Stimulated activated CD4-positive, alpha-beta T cell treated with anti-CD3 and anti-CD28 coated beads, TNF-alpha, amount 100 ng/mL, for 48 hours (primary cell): ENCODE measurements at places on chromosomes 4 and X.

GRCh38 chr4:80852061-80852460 is 178.4 kb upstream of the BMP3 start:
- no peak for DNase-seq

GRCh38 chr4:119040694-119041185 is 94.9 kb upstream of the MYOZ2 start:
- no peak for DNase-seq

DNA sequence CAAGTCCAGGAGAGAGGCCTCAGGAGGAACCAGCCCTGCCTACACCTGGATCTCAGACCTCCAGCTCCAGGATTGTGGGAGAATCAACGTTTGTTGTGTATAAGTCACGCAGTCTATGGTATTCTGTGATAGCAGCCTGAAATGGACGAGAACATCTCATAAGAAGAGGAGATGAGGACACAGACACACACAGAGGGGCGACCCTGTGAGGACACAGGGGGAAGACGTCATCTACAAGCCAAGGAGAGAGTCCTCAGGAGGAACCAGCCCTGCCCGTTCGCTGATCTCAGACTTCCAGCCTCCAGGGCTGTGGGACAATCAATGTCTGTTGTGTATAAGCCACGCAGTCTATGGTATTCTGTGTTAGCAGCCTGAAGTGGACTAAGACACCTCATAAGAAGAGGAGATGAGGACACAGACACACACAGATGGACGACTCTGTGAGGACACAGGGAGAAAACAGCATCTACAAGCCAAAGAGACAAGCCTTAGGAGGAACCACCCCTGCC is 20.3 kb downstream of the P2RY8 start:
- no peak for DNase-seq

DNA sequence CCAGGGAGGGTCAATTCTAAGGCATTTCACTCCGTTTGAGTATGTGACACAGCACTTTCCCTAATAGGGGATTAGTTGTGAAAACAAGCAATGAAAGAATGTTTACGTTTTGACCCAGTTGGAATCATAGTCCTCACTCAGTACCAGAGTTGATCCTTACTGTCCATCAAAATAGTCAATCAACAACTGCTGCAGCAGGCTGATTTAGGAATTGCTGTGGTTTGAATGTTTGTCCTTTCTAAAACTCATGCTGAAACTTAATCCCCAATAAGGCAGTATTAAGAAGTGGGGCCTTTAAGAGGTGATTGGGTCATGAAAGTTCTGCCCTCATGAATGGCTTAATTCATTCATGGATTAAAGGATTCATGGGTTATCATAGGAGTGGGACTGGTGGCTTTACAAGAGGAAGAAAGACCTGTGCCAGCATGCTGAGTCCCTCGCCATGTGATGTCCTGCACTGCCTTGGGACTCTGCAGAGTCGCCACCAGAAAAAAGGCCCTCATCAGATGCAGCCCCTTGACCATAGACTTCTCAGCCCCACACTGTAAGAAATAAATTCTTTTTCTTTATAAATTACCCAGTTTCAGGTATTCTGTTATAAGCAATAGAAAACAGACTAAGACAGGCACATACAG is 3.1 kb upstream of the FBXL5 start:
- DNase-seq: no peak

- no peak for DNase-seq
These were observed 549.1 kb upstream of the EPHA5 start for GRCh38 chr4:66219401-66219800.

- DNase-seq: no peak
These were observed 393.5 kb downstream of the KCNIP4 start for GRCh38 chr4:21555083-21555482.

DNA sequence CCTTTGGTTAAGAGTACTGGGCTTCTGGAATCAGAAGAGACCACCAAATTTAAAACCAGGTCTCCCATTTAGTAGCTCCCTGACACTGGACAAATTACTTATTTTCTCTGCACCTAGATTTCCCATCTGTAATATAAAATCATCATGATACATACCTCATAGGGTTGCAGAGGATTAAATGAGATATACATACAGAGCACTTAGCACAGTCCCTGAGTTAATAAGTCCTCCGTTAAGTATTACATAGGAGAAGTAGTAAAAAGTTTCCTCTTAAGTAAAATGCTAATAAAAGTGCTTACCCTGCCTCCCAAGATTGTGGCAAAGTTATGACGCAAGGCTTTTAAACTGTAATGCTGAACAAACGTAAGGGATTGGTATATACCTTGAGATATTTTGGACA is 539 bp upstream of the CHIC1 start:
- DNase-seq: no peak

GRCh38 chr4:3334316-3334715 is 41.5 kb downstream of the RGS12 start:
- no peak for DNase-seq

- DNase-seq: no peak
These were observed 104.3 kb upstream of the TTC29 start for GRCh38 chr4:147049946-147050345.

GRCh38 chrX:107659768-107660167 is 31.5 kb downstream of the PRPS1 start:
- no peak for DNase-seq

DNA sequence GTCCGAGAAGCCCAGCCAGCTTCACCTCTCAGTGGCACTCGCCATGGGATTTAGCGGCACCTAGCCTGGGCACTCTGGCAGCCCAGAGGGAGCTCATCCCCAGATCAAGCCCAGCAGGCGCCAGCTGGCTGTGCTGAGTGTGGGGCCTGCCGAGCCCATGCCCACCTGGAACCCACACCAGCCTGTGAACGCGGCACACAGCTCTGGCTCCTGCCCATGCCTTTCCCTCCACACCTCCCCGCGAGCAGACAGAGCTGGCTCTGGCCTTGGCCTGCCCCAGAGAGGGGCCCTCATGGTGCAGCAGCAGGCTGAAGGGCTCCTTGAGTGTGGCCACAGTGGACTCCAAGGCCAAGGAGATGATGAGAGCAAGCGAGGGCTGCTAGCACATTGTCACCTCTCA is 38.0 kb upstream of the AADAT start:
- no peak for DNase-seq

DNA sequence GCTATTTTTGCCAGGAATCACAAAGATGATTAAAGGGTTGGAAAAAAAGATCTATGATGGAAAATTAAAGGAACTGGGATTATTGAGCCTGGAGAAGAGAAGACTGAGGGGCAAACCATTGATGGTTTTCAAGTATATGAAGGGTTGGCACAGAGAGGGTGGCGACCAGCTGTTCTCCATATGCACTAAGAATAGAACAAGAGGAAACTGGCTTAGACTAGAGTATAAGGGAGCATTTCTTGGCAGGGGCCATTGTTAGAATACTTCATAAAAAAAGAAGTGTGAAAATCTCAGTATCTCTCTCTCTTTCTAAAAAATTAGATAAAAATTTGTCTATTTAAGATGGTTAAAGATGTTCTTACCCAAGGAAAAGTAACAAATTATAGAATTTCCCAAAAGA is 75.1 kb downstream of the NPNT start:
- no peak for DNase-seq

GRCh38 chr4:114132830-114133229 is 153.4 kb upstream of the ARSJ start:
- DNase-seq: no peak
